ENCODE measurements at places on chromosomes 7 and 10.
A peak's percentile ranks its signal among the peaks of the same experiment; 100 is the strongest.

GRCh38 chr7:139523199-139523941, at the start of gene CLEC2L:
Gene CLEC2L (plus strand): TSS chr7:139523685. CDS start chr7:139523928, 243 bp downstream.
- peak; percentile 17 for DNase-seq

DNA sequence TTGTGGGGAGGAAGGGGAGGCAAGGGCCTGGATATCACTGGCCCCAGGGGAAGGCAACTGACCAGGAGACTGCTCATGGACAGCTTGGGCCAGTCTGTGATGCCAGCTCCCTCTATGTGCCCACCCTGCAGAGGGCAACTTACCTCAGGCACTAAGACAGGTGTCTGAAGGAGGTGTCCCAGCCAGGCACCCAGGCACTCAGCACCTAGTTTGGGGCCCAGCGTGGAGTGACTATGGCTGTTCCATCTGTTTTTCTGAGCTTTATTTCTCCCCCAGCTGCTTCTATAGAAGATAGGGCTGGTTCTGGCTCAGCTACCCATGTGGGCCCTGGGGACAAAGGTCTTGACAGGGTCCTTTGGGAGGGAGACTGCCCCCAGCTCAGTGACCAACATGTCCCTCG, 150.6 kb upstream of the PCBD1 start:
- DNase-seq: no peak

- DNase-seq: no peak
Measured at GRCh38 chr10:70756700-70757360, 28.3 kb downstream of the TBATA start.

DNA sequence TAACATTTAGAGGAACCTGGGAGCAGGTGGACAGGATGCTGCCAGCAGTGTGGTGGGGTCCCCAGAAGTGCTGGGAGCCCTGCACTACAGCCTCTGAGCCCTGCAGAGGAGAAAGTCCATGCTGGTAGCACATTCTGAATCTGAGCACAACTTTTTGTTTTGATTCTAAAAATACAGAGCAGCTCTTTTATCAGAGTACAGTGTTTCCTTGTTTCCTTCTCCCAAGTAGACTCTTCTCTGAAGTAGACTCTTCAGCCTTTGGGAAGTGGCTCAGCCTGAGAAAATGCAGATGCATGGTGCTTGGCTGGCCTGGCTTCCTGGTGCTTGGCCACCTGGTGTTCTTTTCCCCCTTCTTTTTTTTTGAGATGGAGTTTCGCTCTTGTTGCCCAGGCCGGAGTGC, 9.1 kb downstream of the ADCY1 start:
- DNase-seq: no peak

- no peak for DNase-seq
Measured at GRCh38 chr7:36048902-36049240, 104.2 kb upstream of the EEPD1 start.

DNA sequence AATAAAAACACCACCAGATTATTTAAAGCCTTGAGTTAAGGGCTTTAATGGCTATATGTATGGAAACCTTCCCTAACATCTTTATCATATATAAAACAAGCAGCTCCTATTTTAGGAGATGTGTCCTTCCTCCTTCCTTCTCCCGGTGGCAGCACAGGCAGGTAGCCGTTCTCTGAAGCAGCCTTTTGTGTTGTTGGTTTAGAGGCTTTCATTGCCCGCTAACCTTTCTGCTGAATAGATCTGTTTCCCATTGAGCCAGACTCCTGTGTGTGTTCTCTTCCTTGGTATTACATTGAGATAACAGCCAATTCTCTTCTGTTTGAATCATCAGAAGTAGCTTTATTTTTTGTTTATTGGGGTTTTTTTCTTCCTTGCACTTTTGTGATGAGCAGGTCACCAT, 131.3 kb downstream of the CACNB2 start:
- DNase-seq: no peak

GRCh38 chr7:996079-996872, 13.3 kb downstream of the CYP2W1 start:
- no peak for DNase-seq

DNA sequence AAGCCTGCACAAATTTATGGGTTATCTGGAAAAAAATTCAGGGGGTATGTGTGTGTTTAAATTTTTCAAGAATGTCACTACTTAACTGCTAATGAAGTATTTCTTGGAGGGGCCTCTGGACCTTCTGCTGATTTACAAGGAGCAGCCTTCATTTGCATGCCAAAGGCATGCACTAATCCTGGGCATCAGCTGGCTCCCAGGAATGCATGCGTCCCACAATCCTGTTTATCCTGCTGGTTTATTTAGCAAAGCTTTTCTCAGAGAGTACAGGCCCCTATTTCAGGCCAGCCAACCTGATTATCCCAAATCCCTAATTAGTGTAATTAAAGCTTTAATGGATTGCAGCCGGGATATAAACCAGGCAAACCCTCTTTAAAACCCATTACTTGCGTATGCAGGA, 170.4 kb downstream of the TAX1BP1 start:
- no peak for DNase-seq

- no peak for DNase-seq
Measured at GRCh38 chr7:151572136-151572535, 52.4 kb upstream of the RHEB start.

DNA sequence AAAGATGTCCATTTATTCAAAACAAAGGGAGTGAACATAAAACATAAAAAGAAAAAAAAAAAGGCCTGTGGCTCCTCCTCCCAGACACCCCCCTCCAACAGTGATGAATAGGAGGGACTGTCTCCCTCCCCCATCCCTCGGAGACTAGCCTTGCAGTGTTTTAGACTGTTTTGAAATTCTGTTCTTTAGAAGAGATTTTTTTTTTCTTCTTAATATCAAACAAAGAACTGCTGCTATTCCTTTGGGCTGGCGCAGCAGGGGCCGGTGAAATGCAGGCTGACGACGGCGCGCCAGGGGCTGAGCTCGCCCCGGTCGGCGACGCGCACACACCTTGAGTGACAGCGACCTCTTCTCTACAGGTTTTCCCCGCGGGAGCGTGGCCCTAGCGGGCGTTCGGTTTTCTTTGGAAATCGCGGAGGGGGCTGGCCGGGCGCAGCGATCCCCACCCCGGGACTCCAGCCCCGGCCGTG, at the start of gene LANCL2:
Gene LANCL2, plus strand, starts transcription at position 133 of the 470 bp plus-strand sequence. CDS start 689 bp downstream, outside the sequence.
- DNase-seq: peak; percentile 59

- DNase-seq: no peak
Measured at GRCh38 chr10:125094806-125095205, 65.6 kb downstream of the CTBP2 start.
